ENCODE measurements at places on chromosomes 5 and 9. TPM values are rescaled to one million over a fixed set of nuclear protein-coding genes. Genes with fewer than 3 reads are reported as not detected.

The PCA3 gene
- 1.2 TPM for total RNA-seq

The CNTNAP3 gene
- 98.1 TPM for total RNA-seq

- DNase-seq, result no peak
Measured at GRCh38 chr5:125148076-125148475, 401.6 kb upstream of the ZNF608 start.

GRCh38 chr9:111034170-111034897, 3.9 kb downstream of the LPAR1 start:
- no peak for DNase-seq

GRCh38 chr9:86721843-86722705, 225.2 kb downstream of the GAS1 start:
- DNase-seq, result no peak

DNA sequence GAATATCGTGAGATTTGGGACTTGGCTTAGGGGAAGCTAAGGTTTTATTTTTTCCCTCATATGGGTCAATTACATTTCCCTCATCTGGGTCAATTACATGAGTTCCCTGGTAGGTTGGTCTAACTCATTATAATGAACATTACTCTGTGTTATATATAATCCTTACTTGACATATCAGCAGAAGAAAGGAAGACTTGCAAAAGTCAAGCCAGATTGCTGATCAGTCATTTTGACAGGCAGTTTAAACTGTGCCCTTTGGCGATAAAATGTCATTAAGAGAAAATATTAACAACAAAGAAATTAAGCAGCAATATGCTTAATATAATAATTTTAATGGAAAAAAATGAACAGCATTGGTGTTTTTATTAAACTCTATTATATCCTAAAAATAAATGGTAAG, 23.1 kb upstream of the TRPM3 start:
- DNase-seq, result no peak

- no peak for DNase-seq
Measured at GRCh38 chr5:103347716-103348423, 89.3 kb downstream of the MACIR start.

DNA sequence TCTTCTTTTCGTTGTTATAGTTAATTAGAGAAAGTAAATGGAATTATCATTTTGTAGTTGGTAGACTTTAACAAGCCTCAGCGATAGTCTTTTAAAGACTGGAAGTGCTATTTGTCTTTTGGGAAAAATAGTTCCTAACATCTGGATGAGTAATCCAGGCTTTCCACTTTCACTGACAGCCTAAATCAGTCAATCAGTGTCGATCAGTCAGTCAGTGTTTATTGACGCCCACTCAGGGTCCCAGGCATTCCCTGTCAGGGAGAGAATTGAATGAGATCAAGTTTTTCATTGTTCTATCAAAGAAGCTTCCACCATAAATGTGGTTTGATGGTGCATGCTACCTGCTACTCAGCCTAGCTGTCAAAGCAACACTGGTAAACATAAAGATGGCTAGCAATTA, 2.6 kb downstream of the ABL1 start:
- no peak for DNase-seq
